Glomerular endothelial cell (primary cell): ENCODE measurements at places on chromosomes 3 and 15. TPM values are rescaled to one million over a fixed set of nuclear protein-coding genes. Genes with fewer than 3 reads are reported as not detected.

FBXO40 gene
- not detected in 2 replicates for total RNA-seq

SETD2 gene
- total RNA-seq, result 30.0 and 43.2 TPM in 2 replicates

CIB2 gene
- 1.9 and 7.5 TPM in 2 replicates for total RNA-seq

CHL1 gene
- not detected in 2 replicates for total RNA-seq

RBP2 gene
- not detected in 2 replicates for total RNA-seq

GOLGA8B gene
- total RNA-seq, result 9.3 and 25.9 TPM in 2 replicates

FOXL2NB gene
- total RNA-seq, result 0.78 TPM in 1 of 2 replicates, not detected in the other

FBXW12 gene
- not detected in 2 replicates for total RNA-seq

LRTM1 gene
- not detected in 2 replicates for total RNA-seq

COX5A gene
- 157 and 187 TPM in 2 replicates for total RNA-seq

ALDH1A3 gene
- 19.6 and 27.1 TPM in 2 replicates for total RNA-seq

GAP43 gene
- 0.18 TPM in 1 of 2 replicates, not detected in the other for total RNA-seq

TBL1XR1 gene
- total RNA-seq, result 58.0 and 64.9 TPM in 2 replicates

TMEM42 gene
- 14.5 and 17.1 TPM in 2 replicates for total RNA-seq

MYZAP gene
- 3.1 and 23.0 TPM in 2 replicates for total RNA-seq

CTXN2 gene
- total RNA-seq, result not detected in 2 replicates
